ENCODE measurements at places on chromosomes 5 and 9. TPM values are rescaled to one million over a fixed set of nuclear protein-coding genes. Genes with fewer than 3 reads are reported as not detected.

DNA sequence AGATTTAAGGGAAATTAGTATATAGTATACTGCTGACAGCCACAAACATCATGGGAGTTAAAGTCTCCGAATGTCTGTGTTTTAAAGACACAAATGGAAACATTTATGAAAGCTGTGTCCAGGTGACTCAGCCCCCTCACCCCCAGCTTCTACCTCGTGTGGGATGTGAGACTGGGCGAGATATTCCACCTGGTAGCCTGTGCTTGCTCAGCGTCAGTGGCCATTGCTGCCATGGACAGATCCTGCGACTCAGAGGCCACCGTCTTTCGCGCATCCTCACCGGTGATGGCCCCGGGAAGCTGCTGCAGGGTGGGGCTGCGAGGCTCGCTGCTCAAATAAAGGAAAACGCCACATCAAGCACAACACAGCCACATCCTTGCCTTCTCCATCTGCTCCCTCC is 31.2 kb upstream of the EXOC3 start:
- H3K27ac ChIP-seq = no peak overlapping the region
- H3K4me3 ChIP-seq = no peak overlapping the region
- H3K4me1 ChIP-seq = no peaks in the 10 kb centered on the region
- no peak for DNase-seq
- no peaks in the 10 kb centered on the region for H3K36me3 ChIP-seq
- no peaks in the 10 kb centered on the region for H3K27me3 ChIP-seq

SAP30L gene
- total RNA-seq = 33.0 TPM

- H3K27ac ChIP-seq = no peak overlapping the region
- H3K36me3 ChIP-seq = no peaks in the 10 kb centered on the region
- H3K27me3 ChIP-seq = no peaks in the 10 kb centered on the region
- DNase-seq = no peak
- no peak overlapping the region for H3K4me3 ChIP-seq
- H3K4me1 ChIP-seq = no peaks in the 10 kb centered on the region
Measured at GRCh38 chr5:142852416-142853198, 82.4 kb downstream of the ARHGAP26 start.

DNA sequence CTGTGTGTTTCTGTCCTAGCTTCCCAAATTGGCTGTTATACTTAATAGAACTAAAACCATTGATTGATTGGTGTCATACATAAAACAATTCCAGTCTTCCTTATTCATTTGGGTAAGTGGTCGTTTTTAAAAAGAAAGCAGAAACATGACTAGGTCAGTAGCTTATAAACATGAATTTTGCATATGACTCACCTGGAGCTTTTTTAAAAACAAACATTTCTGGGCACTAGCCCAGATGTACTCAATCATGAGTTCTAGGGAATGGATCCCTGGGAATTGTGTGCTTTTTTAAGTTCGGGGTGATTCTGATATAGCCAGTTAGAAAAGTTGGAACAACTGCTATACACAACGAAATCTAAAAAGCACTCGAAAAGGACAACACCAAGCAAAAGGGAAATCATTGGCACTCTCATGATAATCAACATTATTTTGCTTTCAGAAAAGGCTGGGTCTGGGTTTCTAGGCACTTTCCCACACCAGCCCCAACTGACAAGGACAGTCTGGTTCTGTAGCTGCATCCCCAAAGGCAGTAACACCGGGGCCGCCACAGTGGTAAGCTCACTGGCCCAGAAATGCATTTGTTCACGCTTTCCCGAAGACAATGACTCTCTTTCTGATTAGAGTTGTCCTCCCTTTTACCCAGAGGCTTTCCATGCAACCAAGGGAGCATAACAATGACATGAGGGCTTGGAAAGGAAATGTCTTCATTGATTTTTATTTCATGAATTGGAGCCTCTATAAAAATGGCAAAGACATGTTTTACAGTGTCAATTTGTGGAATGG is 664.9 kb upstream of the WWC1 start:
- no peaks in the 10 kb centered on the region for H3K4me1 ChIP-seq
- no peak overlapping the region for H3K27ac ChIP-seq
- no peak overlapping the region for H3K4me3 ChIP-seq
- DNase-seq = no peak

- peaks cover 5% of the 10 kb centered on the region for H3K27me3 ChIP-seq
- H3K4me1 ChIP-seq = peaks cover 4% of the 10 kb centered on the region
- no peak overlapping the region for H3K27ac ChIP-seq
- DNase-seq = no peak
- H3K36me3 ChIP-seq = no peaks in the 10 kb centered on the region
Measured at GRCh38 chr9:77643871-77644270, 4.3 kb downstream of the GNA14 start.

DNA sequence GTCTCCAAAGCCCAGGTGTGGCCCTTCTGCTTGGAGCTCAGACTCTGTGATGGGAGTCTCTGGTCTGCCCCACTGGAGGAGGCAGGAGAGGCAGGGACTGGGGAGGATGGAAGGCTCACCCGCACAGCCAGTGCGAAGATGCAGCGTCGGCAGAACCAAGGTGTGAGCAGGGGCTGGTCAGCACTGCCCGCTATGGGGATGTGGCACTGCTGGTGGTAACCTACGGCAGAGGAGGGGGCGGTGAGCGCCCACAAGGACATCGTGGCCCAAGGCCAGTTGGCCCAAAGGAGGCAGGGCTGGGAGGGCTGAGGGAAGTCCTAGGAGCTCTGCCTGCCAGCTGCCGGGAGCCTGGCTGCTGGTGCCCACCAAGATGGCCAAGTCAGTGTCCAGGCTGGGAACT is 7.3 kb downstream of the PHF19 start:
- no peak for DNase-seq
- no peaks in the 10 kb centered on the region for H3K36me3 ChIP-seq
- H3K27me3 ChIP-seq = no peaks in the 10 kb centered on the region
- H3K4me3 ChIP-seq = no peak overlapping the region

DNA sequence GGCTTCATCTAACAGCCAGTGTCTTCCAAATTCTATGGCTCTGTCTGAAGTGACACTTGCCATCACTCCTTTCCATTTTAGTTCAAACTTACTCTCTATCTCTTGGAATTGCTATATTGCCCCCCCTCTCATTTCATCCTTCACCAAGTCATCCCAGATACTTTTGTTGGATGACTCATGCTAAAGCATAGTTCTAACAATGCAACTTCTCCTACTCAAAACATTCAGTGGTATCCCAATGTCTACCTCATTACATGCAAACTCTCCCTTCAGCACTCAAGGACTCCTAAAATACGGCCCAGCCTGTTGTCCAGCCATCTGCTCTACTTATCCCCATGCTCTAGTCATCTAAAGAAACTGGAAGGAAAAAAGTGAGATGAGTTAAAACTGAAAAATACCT is 171.6 kb downstream of the RASEF start:
- no peaks in the 10 kb centered on the region for H3K27me3 ChIP-seq
- no peaks in the 10 kb centered on the region for H3K36me3 ChIP-seq
- no peak for DNase-seq
- no peak overlapping the region for H3K4me3 ChIP-seq
- H3K27ac ChIP-seq = no peak overlapping the region

PCDHA6 gene
- 3.6 TPM for total RNA-seq

Measured in kidney (tissue), 22 donors.